T-helper 17 cell (primary cell): ENCODE measurements at places on chromosomes 6 and 20. TPM values are rescaled to one million over a fixed set of nuclear protein-coding genes. Genes with fewer than 3 reads are reported as not detected.

TRIM31 gene
- not detected for total RNA-seq

MAP3K5 gene
- 40.3 TPM for total RNA-seq

ARHGAP40 gene
- total RNA-seq = not detected

NKAIN4 gene
- total RNA-seq = not detected

TREM1 gene
- total RNA-seq = 17.6 TPM

CST5 gene
- not detected for total RNA-seq

OLIG3 gene
- 0.12 TPM for total RNA-seq

EPHA7 gene
- total RNA-seq = not detected

NELFCD gene
- 82.3 TPM for total RNA-seq

TRIM10 gene
- total RNA-seq = 0.37 TPM

EEF1A2 gene
- total RNA-seq = 0.47 TPM

TOX2 gene
- total RNA-seq = 2.2 TPM

PPP1R3G gene
- total RNA-seq = not detected

DNAJC5 gene
- total RNA-seq = 39.0 TPM

ZNF831 gene
- 42.0 TPM for total RNA-seq

DUSP15 gene
- not detected for total RNA-seq

TCF21 gene
- total RNA-seq = not detected

FAM217A gene
- total RNA-seq = not detected

MOXD1 gene
- total RNA-seq = not detected

NT5E gene
- total RNA-seq = 1.5 TPM

OARD1 gene
- total RNA-seq = 29.2 TPM

PLG gene
- not detected for total RNA-seq
